ENCODE measurements at places on chromosomes 4 and X.

GRCh38 chr4:10185518-10186227 lies 69.1 kb upstream of the WDR1 start:
- DNase-seq = no peak

DNA sequence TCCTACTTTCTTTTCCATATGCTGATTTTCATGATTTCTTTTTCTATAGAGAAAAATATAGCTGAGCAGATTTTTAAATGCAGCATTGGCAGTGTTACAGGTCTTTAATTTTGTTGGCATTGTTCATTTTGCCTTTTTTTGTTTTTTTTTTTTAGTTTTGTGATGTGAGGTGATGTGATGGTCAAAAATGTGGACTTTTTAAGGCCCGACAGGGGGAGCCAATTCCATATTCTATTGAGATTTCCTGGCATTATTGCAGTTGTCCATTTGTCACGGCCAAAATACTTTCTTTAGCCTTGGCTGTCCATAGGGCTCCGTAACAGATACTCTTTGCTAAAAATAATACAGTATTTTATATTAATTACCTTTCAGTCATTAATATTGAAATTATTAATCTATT lies 47.8 kb downstream of the SLIT2 start:
- no peak for DNase-seq

GRCh38 chr4:2940267-2941137 lies 22.7 kb downstream of the NOP14 start:
- no peak for DNase-seq

DNA sequence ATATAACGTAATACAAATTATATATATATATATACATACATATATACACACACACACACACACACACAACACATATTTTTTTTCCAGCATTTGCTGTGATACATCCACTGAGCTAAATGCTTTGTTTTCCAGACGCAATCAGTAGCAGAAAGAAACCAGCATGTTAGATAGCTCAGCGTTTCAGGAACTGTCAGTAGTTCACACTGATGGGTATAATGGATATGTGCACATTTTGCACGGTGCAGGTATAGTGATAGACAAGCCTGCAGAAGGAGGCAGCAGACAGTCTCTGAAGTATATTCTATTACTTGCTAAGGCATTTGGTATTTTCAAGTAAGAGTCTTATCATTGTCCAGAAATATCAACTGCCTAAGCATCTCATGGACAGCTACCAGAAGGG lies 741.6 kb upstream of the HS3ST1 start:
- DNase-seq = no peak

- no peak for DNase-seq
Measured at GRCh38 chr4:47639531-47639930, 154.5 kb downstream of the ATP10D start.

Measured in stimulated activated CD8-positive, alpha-beta memory T cell treated with anti-CD3 and anti-CD28 coated beads, Interleukin-2, amount 100 ng/mL, for 48 hours (primary cell).